Occipital lobe (tissue), 3 donors: ENCODE measurements at places on chromosomes 4 and X.

DNA sequence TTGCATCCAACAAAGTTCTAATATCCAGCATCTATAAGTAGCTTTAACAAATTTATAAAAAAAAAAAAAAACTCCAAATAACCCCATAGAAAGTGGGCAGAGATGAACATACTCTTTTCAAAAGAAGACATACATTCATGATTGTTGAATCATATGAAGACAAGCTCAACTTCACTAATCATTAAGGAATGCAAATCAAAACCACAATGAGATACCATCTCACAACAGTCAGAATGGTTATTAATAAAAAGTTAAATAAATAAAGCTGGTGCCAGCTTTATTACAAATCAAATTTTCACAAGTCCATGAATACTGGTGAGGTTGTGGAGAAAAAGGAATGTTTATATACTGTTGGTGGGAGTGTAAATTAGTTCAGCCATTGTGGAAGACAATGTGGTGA lies 592.0 kb downstream of the IQCM start:
- DNase-seq: no peak

DNA sequence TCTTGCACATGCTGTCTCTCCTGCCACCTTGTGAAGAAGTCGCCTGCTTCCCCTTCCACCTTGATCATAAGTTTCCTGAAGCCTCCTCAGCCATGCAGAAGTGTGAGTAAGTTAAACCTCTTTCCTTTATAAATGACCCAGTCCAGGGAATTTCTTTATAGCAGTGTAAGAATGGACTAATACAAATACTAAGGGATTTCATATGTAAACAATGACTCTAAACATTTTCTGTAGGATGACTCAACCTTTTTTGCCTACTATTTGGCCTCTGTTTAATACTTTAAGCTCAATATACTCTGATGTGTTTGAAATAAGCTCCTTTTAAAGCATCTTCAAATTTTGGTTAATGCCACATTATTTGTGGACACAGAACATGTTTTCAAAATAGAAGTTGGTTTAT lies 813.5 kb upstream of the SLIT2 start:
- DNase-seq: no peak

GRCh38 chr4:40573593-40574311 lies 55.9 kb downstream of the RBM47 start:
- DNase-seq: no peak

DNA sequence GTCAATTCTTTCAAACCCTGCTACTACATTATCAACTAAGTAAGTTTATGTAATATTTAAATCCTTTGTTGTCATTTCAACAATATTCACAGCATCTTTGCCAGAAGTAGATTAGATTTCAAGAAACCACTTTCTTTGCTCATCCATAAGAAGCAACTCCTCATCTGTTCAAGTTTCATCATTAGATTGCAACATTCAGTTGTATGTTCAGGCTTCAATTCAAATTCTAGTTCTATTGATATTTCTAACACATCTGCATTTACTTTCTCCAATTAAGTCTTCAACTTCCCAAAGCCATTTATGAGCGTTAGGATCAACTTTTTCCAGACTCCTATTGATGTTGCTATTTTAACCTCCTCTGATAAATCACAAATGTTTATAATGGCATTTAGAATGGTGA lies 66.1 kb downstream of the BMP3 start:
- DNase-seq: no peak

GRCh38 chr4:40812386-40812785 lies 62.6 kb downstream of the NSUN7 start:
- DNase-seq: no peak

DNA sequence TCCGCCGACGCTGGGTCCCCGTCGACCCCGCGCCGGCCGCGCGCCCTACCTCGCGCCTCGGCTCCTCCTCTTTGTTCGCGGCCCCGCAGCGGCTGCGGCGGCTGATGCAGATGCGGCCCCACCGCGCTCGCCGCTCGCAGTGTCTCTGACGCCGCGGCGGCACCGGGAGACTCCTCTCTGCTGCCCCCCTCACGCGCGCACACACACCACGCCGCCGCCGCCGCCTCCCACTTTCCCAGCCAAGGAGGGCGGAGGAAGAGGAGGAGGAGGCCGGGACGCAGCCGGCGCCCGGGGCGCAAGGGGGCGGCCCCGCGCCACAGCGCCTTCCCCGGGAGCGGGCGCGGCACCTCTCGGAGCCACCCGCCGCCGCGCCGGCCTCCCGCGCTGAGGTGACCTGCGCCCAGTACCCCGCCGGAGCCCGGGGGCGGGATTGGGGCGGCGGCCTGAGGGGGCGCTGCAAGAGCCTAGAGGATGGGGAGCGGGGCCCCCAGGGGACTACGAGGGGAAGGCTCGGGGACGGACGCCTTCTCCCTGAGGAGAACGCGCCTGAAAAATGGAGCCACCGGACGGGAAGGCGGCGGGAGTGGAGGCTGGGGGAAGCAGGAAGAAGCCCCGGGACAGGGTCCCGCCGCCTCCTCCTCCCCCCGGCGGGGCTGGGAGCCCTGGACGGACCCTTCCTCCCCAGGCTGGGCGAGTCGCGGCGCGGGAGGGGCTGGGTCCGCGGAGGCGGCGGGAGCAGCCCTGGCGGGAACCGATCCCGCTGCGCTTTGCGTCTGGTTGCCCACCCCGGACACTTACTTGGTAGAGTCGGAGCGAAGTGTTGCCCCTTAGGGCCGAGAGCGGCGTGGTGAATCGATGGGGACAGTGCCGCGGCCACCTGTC lies at the start of gene SH3RF1:
Gene SH3RF1, minus strand, starts transcription at position 147 of the 882 bp plus-strand sequence. CDS start 1,744 bp downstream, outside the sequence.
- DNase-seq: peak; percentile 84

GRCh38 chr4:86442881-86443280 lies 83.0 kb upstream of the MAPK10 start:
- no peak for DNase-seq

DNA sequence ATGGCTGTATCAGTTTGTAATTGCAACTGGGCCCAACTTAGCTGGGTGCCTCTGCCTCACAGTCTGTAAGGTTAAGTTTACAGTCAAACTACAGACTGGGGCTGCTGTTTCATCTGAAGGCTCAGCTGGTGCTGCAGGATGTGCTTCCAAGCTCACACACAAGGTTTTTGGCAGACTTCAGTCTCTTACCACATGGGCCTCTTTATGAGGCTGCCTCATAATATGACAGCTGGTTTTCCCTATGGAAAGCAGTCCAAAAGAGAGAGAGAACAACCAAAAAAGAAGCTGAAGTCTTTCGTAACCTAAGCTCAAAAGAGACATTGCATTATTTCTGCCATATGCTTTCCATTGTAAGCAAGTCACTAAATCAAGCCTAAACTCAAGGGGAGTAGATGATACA lies 271.7 kb downstream of the DCTD start:
- DNase-seq: no peak

- DNase-seq: no peak
These were observed 13.6 kb upstream of the HSFX3 start for GRCh38 chrX:149563359-149563758.

DNA sequence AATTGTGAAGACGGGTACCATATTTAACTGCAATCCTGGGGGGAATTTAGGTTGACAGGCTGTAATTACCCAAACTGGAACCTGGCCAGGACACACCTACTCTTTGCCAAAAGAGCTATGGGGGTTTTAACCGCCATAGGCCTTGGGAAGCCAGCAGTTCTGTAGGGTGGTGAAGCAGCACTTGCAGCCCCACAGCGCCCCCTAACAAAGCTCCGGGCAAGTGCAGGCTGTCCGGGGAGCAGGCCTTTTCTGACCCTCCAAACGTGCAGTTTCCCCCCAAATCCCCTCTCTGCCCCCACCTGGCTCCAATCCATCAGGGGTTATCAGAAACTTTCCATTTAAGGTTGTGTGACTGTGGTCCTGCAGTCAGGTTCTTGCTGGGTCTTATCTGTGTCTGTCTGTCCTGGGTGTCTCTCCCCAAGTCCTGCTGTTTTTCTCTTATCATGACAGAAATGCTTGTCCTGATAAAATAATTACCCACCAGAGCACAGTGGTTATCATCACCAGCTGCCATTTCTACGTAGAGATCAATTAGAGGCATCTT lies 350.9 kb downstream of the MID1IP1 start:
- DNase-seq: peak; percentile 0

DNA sequence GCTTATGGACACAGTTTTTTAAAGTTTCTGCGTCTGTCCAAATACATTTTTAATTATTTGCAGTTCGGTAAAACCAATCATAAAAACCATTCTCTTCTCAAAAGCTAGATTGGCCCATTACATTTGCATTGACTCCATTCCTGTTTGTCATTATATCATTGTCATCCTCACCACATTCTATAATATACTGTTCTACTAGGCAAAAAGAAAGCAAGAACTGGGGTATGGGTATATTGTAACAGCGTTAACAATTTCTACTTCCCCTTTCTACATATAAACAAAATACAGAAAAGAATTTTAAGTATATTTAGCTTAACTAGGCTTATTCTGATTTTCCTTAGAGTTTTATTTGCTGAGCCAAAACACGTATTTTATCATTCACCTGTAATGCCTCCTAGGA lies 91.8 kb downstream of the RAP1GDS1 start:
- no peak for DNase-seq

- DNase-seq: no peak
These were observed 29.4 kb upstream of the OPHN1 start for GRCh38 chrX:68462653-68463052.

- DNase-seq: peak; percentile 14
These were observed 91.8 kb downstream of the REPS2 start for GRCh38 chrX:17038277-17038676.

DNA sequence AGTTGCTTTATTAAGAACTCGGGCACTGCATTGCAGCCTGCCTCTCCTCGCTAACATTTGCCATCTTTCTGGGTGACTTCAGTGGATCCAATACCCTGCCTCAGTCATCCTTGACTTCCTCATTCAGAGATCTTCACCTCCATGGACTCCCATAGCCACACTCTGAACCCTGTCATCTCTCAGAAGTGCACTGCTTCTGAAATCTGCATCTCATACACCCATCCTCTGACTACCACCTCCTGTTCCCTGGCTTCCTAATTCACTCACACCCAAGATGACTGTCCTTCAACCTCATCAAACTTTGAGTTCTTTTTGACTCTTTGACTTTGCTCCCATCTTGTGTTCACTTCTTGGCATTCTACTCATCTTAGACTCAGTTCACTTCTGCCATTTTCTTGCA lies 25.3 kb upstream of the CYBB start:
- DNase-seq: no peak

GRCh38 chr4:68216501-68216900 lies 29.0 kb downstream of the TMPRSS11B start:
- DNase-seq: no peak

DNA sequence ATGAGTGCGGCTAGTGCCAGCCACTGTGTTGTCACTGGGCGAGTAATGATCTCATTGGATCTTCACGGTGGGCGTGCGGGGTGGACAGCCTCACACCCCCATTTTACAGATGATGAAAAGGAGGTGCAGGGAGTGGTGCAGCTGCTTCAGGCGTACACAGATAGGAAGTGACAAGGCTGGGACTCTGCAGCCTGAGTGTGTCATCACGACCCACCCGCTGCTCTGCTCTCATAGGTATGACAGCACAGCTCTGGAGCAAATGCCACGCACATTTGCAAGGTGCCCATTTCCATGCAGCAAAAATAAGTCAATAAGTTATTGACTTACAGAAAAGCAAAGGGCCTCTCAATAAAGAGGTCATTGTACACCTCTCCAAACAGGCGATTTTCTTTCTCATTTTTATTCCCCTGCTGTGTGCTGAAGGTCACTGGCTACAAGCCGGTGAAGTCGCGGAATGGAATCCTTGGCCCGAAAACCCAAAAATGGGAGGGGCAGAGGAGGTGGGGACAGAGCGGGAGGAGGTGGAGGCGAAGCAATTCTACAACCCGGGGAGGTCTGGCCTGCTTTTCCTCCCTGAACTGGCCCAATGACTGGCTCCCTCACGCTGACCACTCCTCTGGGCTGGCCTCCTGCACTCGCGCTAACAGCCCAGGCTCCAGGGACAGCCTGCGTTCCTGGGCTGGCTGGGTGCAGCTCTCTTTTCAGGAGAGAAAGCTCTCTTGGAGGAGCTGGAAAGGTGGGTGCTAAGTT lies at the start of gene SOD3:
Gene SOD3, plus strand, starts transcription at position 658 of the 750 bp plus-strand sequence. CDS start 3,949 bp downstream, outside the sequence.
- no peak for DNase-seq

DNA sequence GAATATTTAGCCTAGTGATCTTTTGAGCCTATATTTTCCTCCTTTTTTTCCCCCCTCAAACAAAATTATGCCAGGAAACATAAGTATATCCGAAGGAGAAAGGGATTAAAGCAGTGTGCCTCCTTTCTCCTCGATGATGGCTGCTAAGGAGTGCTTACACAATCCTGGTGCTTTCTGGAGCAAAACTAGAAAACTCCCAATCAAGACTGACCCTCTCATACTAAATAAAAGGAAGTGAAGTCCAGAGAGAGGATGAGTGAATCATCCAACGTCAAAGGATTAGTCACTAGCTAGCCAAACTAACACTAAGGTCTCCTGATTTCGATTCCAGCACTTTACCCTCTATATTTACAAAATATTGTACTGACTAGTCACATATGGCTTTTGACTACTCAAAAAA lies 146.8 kb downstream of the PPP3CA start:
- no peak for DNase-seq

DNA sequence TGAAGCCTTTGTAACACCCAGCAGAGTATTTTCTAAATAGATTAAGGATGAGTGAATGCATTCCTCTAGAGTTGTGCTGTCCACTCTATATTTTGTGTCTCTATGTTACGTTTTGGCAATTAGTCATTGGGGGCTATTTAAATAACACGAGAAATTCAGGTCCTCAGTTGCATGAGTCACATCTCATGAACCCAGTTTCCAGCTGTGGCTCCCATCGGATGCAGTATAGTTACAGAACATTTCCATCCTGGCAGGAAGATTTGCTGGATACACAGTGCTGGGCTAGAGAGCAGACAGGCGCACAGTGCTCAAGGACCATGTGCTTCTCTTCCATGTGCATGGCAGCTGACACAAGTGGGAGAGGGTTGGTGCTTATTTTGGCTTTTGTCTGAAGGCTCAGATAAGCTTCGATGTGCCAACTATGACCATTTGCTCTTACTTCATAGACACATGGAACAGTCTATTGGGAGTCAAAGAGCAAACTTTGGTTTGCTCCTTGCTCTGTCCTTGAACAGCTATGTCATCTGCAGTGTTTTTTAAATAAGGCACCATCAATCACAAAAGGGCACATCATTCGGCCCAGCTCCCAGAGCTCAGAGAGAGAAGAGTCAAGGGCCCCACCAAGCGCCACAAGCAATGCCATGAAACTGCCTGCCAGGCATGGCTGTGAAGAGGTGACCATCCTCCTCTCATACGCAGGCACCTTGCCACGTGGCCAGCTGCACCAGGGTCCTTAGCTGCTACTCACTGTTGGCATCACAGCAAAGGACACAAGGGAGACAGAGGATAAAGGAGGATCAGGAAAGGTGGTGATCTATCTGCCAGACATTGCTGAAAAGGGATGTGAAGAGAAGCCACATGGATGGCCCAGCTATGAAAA lies 8.1 kb upstream of the STS start:
- no peak for DNase-seq

DNA sequence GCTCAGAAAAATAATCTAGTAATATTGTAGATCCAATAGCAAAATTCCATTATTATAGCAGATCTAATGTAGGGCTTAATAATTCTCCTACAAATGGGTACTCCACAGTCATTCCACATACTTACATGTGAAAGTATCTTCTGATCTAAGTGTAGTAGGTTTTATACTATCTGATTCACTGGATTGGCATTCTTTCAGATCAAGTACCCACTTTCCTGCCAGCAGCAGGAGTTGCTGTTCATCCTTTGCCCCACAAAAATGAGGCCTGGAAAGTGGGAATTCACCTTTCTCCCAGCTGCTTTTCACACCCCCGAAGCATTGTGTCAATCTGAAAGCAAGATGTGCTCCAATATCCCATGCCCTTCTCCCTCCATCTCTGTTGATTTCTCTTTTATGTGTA lies 77.1 kb upstream of the RXFP1 start:
- no peak for DNase-seq

GRCh38 chr4:38365261-38365660 lies 298.7 kb upstream of the KLF3 start:
- DNase-seq: no peak

- DNase-seq: no peak
These were observed 62.2 kb downstream of the FMR1NB start for GRCh38 chrX:148043271-148043855.
